ENCODE measurements at places on chromosomes 16 and 17.

DNA sequence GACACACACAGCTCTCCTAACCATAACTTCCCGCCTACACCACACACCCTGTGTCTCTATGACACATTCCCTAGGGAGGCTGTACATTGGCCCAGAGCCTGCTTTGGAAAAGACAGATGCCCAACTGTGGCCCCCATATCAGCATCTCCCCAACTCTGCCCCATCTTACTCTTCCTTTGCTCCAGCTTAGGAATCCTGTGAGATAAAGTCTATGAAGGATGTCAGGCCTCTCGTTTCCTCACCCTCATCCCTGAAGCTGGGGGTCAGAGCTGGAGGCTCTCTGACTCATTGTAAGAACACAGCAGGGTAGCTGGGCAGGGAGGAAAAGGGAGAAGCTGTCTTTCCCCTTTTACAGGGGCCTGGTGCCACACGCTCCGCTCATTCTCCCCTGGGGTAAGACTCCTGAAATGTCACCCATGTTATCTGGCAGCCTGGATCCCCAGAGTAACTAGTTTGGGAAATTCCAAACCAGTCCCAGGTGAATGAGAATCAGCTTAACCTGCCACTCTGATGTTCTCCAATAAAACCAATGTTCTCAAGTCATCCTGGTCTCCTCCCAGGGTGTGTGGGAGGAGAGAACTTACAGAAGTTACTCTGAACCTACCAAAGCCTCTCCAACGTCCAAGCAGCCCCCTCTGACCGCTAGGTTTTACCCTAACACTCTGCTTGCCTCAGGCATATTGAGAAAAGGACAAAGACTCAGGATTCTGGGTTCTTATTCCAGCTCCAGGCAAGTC, 2.8 kb downstream of the RAPGEFL1 start:
- DNase-seq, result peak; percentile 14

DNA sequence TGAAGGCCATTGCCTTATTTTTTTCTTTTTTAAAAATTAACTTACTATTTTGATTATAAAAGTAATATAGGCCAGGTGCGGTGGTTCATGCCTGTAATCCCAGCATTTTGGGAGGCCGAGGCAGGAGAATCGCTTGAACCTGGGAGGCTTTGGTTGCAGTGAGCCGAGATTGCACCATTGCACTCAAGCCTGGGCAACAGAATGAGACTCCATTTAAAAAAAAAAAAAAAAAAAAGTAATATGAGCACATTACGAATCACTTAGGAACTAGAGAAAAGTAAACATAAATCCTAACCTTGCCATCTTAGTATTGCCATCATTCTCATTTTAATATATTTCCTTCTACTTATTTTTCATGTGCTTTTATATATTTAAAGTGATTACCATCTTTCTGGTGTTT, 12.9 kb upstream of the TACO1 start:
- no peak for DNase-seq

GRCh38 chr17:73731733-73732132, 87.5 kb upstream of the SDK2 start:
- no peak for DNase-seq

GRCh38 chr17:3663102-3664011, 5.0 kb downstream of the TAX1BP3 start:
- no peak for DNase-seq

- DNase-seq, result no peak
Observed at GRCh38 chr17:77363821-77364361, 223.1 kb downstream of the SEC14L1 start.

GRCh38 chr17:44840936-44841335, 6.7 kb upstream of the HIGD1B start:
- peak; percentile 66 for DNase-seq

All from RPMI7951 (cell line).